ENCODE measurements at places on chromosomes 6 and 20.

DNA sequence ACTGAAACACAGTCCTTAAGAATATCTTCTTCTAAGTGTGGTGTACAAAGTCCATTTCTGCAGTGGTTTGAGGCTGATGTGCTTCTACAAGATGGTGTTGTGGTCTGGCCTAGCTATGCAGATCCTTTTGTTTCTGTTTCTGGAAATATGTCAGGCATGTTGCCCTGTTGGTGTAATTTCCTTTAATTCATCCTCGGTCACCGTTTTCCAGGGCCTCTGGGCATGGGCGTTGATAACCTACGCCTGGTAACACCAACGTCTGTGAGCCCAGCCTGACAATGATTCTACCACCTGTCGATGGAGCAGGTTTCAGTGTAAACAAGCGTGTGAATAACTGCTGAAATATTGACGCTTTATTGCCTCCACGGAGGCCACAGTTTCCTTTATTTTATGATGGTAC lies 33.3 kb upstream of the AFDN start:
- no peak for DNase-seq

DNA sequence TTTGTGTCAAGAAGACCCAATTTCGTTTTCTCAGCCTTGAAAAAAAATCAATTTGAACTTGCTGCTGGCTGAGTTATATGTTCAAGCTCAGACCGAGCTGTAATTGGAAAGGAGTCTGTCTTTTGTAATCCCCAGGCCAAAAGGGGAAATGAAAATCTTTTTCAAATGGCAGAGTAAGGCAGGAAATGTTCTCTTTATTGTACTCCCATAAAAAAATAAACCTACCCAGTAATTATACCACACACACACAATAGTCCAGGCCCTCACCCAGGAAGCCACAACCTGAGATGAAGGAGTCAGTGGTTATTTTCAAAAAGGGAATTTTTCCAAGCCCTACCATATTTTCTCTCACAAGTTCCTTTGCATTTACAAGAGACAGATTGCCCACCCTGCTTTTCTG lies 45.3 kb downstream of the CLIC5 start:
- DNase-seq, result no peak

- DNase-seq, result no peak
Measured at GRCh38 chr6:4774296-4774695, 1.9 kb upstream of the CDYL start.

GRCh38 chr6:135883045-135883444 lies 31.5 kb downstream of the PDE7B start:
- DNase-seq, result no peak

DNA sequence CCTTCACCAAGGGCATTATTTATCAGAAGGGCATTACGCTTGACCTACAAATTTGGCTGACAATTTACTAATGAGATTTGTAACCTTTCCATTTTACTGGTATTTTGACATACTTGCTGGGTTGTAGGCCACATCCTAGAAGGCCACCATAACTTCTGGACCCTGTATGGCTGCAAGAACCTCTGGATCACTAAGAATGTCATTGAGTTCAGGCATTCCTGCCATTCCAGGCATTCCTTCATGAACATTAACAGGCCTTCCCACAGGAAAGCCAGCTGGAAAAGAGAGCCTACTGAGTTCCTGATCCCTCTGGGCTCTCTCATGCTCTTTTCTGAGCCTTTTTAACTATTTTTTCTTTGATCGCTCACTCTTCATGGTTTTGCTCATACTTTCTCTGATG lies 28.4 kb upstream of the SLC35A1 start:
- DNase-seq, result no peak

DNA sequence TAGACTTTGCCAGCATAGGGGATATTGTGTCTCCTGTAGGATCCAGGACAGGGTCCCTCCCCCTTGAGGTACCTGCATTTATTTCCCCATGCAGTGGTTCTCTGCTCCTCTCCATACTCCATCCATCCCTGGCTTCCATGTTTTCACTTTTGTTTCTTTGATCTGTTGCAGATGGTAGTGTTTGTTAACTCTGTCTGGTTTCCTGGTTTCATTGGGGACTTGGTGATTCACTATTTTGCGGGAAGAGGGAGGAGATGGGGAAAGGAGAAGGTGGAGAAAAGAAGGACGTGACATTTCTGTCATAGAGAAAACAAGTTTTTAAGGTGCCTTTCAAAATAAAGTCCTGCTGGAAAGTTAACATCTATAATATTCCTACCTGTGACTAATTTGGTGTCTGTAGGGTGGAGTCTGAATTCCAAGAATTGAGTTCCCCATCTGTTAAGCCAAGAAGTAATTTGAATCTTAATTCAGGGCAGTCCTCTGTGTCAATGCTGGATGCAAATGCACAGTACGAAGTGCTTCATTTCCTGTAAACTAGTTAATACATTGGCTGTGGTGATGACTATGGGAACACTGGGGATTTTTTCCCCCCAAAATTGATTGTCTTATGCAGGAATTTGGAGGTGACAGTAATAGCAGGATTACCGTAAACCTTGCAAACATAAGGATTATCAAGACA lies 6.9 kb upstream of the RNF144B start:
- no peak for DNase-seq

- no peak for DNase-seq
Measured at GRCh38 chr6:47034421-47034820, 7.7 kb downstream of the ADGRF1 start.

- DNase-seq, result no peak
Measured at GRCh38 chr20:63326314-63327230, 33.6 kb downstream of the COL20A1 start.

DNA sequence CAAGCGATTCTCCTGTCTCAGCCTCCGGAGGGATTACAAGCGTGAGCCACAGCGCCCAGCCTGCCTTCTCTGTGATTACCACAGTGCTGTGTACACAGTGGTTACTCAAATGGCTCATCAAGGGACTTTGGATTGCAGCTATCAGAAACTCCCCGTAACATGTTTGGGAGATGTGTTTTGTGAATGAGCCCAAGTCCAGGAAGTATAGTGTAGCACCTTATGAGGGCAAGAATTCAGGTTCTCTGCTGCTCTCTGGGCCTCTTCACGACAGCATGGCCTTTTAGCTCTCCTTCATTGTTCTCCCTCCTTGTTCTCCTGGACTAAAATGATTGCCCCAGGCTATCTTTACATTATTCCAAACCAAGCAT lies 34.1 kb upstream of the RPL7L1 start:
- DNase-seq, result no peak

- DNase-seq, result no peak
Measured at GRCh38 chr6:18053078-18053477, 65.6 kb upstream of the KIF13A start.

DNA sequence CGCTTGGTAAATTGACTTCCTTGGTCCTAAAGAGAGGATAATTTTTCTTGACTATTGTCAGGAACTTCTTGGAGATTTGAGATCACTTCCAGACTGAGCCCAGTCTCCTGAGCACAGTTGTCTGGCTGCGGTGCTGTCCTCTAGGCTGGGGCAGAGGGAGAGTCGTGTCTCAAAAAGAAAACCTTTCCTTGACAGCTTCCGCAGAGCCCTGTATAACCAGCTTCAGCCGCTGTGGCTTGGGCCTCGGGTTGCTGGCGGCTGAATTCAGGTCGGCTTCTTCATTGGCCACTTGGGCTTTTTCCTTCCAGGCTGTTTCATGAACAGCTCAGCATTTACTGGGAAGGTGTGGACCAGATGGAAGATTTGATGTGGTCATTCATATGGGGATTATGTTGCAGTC lies 75.9 kb downstream of the DHX35 start:
- no peak for DNase-seq

- DNase-seq, result no peak
Measured at GRCh38 chr6:137717074-137718073, 149.7 kb upstream of the TNFAIP3 start.

DNA sequence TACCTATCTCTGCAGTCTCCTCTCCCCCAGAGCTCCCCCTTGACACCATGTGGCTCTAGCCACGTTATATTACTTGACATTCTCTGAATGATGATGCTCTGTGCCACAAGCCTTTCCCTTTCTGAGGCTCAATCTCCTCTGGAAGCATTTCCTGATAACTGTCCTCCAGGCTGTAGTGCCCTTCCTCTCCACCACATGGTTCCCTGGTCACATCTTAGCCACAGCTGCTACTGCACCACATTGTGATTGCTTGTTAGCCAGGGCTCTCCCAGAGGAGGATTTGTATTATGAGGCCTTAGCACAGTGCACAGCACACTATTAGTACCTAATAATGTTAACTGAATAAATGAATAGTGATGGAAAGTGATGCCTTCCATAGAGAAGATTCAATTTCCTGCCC lies 63.9 kb upstream of the RCAN2 start:
- no peak for DNase-seq

GRCh38 chr20:25223765-25224720 lies 23.8 kb upstream of the PYGB start:
- DNase-seq, result no peak

- DNase-seq, result no peak
Measured at GRCh38 chr6:13395272-13396237, 67.2 kb upstream of the TBC1D7 start.

- DNase-seq, result no peak
Measured at GRCh38 chr6:146593986-146594385, 4.8 kb upstream of the ADGB start.

DNA sequence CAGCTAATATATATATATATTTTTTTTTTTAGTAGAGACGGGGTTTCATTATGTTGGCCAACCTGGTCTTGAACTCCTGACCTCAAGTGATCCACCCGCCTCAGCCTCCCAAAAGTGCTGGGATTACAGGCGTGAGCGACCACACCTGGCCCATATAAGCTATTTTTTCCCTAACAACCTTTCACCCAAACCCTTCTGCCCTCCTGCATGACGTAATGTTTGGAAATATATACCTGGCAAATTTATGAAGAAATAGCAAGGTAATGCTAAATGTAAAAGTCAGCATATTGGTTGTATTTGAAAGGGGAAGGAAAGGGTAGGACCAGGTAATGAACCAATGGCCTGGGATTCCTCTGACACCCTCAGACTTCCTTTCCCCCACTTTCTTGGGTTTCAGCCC lies 325.5 kb upstream of the ARID1B start:
- no peak for DNase-seq

DNA sequence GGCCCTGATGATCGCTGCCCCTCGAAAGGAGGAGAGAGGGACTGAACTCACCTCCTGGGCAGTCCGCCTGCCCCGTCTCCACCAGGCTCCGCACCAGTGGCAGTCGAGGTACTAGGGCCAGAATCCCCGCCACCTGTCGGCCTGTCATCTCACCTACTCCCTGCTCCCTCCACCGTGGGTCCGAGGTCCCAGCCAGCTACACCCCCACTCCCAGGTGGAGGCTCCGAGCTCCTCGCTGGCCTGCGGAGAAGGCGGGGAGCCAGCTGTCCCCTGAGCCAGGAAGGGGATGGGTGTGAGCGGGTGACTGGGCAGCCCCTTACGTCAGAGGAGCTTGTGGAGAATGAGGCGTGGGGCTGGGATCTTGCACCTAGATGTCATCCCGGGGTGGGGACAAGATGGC lies 1066.5 kb upstream of the MANEA start:
- no peak for DNase-seq

GRCh38 chr6:42300701-42301100 lies 83.0 kb upstream of the MRPS10 start:
- DNase-seq, result no peak

DNA sequence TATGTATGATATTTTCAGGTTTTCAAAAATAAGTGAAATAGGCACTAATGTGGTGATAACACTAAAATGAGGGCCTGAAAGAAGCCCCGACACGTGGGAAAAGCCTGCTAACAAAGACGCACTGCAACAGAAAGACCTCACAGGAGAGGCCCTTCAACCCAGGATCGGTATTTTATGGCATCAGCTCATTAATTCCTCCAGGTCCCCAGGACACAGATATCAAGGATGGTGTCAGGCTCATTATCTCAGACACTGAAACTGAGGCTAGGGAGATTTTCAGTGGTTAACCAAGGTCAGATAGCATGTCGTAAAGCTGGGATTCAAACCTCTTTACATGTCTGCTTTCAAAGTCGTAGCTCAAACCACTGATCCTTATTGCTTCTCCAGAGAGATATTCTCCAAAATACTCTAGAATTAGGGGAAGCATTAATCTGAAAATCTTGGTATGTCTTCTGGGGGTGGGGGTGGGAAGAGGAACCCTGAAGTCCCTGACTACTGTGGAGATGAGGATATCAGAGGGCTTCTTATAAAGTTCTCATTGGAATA lies 64.1 kb downstream of the PPP1R3G start:
- no peak for DNase-seq

- DNase-seq, result no peak
Measured at GRCh38 chr6:43931201-43931600, 161.2 kb downstream of the VEGFA start.

- no peak for DNase-seq
Measured at GRCh38 chr6:1839361-1839760, 229.6 kb downstream of the FOXC1 start.

- DNase-seq, result no peak
Measured at GRCh38 chr20:48774696-48775095, 53.1 kb downstream of the PREX1 start.

DNA sequence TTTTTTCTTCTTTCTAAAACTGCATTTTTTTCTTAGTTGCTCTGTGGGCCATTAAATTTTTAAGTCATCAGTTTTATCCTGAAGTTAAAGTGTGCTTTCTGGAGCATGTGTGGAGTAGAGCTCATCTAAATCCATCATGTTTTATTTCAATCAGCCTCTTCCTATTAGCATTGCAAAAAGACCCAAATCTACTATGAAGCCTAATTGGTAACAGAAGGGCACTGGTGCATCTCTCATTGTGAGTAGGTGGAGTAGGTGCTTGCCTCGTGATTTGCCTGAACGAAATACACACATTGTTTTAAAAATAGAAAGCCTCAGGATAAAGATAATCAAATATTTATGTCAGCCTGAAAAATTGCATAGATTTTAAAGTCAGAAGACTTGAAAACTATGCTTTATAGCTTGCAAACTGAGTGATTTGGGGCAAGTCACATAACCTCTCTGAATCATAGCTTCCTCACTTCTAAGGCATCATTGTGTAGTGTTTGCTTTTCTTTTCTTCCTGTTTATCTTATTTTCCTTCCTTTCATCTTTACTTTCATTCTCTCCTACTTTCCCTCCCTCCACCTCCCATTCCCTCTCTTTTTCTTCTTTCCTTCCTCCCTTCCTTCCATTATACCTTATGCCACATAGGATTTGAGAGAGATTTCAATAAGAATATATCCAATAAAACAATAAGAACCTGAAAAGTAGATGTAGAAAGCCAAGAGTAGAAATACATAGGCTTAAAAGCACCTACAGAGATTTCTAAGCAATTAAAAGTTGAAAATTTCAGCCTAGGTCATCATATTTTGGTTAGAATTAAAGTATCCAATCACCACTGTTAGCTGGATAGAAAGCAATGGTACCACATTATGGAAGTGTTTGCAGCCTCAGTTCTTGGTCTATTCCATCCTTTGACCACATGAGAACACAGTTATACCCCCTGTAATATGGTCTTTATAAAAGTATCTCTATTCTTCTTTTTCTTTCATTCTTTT lies 49.6 kb upstream of the RNF146 start:
- DNase-seq, result no peak

GRCh38 chr20:59723607-59724456 lies 119.5 kb downstream of the PHACTR3 start:
- no peak for DNase-seq

All from right kidney (tissue), 9 donors.